ENCODE measurements at places on chromosomes 5 and 9.

DNA sequence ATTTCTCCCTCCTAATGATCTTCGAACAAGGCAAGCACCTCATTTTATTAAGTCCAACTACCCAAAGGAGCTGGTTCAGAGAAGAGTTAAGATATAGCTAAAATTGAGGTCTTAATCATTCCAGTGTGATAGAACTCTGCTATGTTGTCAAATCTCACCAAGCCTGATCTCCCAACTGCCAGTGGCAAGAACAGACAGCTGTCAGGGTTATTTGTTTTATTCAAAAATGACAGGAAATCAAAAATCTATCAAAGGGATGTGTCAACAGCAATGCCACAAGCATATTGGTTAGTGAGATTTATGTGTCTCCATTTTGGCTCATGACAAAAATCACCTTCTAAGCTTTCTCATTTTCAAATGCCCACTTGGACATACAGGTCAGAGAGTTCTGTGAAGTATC lies 74.5 kb downstream of the PRELID2 start:
- no peaks in the 10 kb centered on the region for H3K27me3 ChIP-seq
- DNase-seq = no peak
- no peak overlapping the region for H3K4me3 ChIP-seq
- no peak overlapping the region for H3K27ac ChIP-seq

GRCh38 chr5:80109646-80110478 lies 74.7 kb downstream of the THBS4 start:
- H3K4me3 ChIP-seq = no peak overlapping the region
- H3K27me3 ChIP-seq = no peaks in the 10 kb centered on the region
- H3K4me1 ChIP-seq = no peaks in the 10 kb centered on the region
- H3K36me3 ChIP-seq = no peaks in the 10 kb centered on the region
- H3K27ac ChIP-seq = no peak overlapping the region
- no peak for DNase-seq

- H3K27me3 ChIP-seq = peaks cover 5% of the 10 kb centered on the region
- H3K27ac ChIP-seq = no peak overlapping the region
- no peak overlapping the region for H3K4me3 ChIP-seq
Measured at GRCh38 chr5:178476972-178477754, 113.0 kb downstream of the COL23A1 start.

DNA sequence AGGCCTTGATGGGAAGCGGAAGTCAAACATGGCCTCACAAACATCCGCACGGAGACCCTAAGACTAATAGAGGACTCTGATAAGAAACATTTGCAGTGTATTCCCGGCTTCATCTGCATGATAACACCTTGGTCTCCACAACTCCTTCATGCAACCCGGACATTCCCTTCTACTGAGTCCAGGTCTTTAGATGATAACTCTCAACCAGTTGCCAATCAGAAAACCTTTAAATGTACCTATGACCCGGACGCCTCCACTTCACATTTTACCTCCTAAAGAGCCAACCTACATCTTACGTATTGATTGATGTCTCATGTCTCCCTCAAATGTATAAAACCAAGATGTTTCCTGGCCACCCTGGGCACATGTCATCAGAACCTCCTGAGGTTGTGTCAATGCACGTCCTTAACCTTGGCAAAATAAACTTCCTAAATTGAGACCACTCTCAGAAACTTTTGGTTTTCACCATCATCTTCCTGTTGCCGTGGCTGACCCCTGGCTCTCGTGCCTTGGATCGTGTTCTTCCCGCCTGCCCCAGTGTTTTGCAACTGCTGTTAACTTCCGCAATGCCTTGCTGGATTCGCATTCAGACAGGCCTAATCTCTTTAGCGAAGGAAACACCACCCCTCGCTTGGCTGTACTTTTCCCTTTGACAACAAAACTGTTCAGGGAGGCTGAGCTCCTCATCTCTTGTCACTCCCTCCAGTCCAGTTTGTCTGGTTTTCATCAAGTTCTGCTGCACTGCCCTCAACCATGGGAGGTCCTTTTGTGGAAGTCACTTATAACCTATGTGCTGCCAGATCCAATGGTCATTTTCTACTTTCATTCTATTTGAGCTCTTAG lies 1.1 kb upstream of the DAP start:
- H3K4me1 ChIP-seq = peaks cover 54% of the 10 kb centered on the region
- H3K27ac ChIP-seq = peak overlapping the region; percentile 96
- H3K36me3 ChIP-seq = no peaks in the 10 kb centered on the region
- no peak for DNase-seq
- no peaks in the 10 kb centered on the region for H3K27me3 ChIP-seq
- peak overlapping the region; percentile 92 for H3K4me3 ChIP-seq

DNA sequence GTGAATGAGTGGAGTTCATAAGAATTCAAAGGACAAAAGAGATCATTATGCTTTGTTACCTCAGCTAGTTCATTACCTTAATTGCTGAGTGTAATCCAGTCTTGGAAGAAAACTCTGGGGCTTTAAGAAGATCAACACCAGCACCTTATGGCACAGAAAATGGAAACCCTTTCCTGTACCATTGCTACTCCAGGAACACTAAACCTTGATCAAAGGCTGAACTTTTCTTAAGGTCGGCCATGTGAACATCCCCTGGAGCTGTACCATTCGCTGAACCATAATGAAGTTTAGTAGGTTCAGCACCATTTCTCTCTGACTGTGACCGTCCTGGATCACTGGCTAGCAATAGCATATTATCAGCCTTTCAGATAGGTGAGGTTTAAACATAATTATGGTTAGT lies 97.4 kb downstream of the PBX3 start:
- H3K36me3 ChIP-seq = no peaks in the 10 kb centered on the region
- no peaks in the 10 kb centered on the region for H3K4me1 ChIP-seq
- no peak for DNase-seq
- H3K27me3 ChIP-seq = no peaks in the 10 kb centered on the region
- no peak overlapping the region for H3K4me3 ChIP-seq

GRCh38 chr9:14981291-14981950 lies 71.2 kb upstream of the FREM1 start:
- no peak overlapping the region for H3K4me3 ChIP-seq
- H3K27ac ChIP-seq = no peak overlapping the region
- no peak for DNase-seq
- no peaks in the 10 kb centered on the region for H3K4me1 ChIP-seq

DNA sequence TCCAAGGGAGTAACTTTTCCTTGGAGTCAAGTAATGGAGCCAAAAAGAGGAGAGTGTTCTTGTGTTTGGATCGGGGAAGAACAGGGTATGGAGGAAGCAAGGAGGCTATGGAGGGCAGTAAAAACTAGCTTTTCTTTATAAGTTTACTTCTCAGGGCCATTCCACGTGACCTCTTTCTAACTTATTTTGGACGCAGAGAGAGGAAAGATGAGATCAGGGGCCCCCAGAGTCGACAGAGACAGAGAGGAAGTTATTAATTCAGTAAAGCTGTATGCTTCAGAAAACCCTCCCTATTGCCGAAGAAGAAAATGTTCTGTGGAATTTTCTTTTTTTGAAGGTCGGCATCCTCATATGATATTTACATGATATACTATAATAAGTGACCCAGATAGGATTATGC lies 233.8 kb upstream of the MPDZ start:
- no peaks in the 10 kb centered on the region for H3K36me3 ChIP-seq
- peak overlapping the region; percentile 69 for H3K27ac ChIP-seq
- no peak for DNase-seq
- no peak overlapping the region for H3K4me3 ChIP-seq

GRCh38 chr5:14816999-14817761 lies 54.4 kb downstream of the ANKH start:
- H3K4me3 ChIP-seq = no peak overlapping the region
- no peak for DNase-seq
- no peaks in the 10 kb centered on the region for H3K36me3 ChIP-seq
- no peaks in the 10 kb centered on the region for H3K27me3 ChIP-seq
- H3K4me1 ChIP-seq = peaks cover 24% of the 10 kb centered on the region

DNA sequence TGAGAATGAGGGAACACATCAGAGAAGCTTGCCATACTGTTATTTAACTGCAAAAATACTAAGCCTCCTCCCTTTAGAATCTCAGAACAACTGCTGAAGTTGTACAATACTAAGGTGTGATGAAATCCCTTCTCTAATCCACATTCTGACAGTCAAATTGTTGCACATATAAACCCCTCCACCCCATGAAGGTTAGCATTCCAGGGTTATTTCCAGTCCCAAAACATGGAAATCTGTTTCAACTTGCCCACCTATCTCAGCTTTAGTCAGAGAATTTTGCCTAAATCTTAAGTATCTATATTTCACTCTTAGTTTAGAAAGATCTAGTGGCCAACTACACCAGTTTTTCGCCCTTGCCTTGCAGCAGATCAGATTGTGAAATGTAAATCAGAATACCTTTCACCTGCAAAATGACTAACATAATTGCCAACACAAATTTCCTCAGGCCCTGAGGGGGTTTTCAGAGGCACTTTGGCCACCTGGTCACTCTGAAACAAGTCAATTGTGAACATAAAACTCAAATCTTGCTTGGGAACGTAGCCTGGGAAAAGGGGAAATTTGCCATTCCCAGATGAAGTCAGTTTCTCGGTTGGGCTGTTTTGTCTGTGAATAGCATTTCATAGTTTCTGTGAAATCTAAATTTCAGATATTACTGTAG lies 93.9 kb downstream of the EFNA5 start:
- peaks cover 8% of the 10 kb centered on the region for H3K4me1 ChIP-seq
- H3K27ac ChIP-seq = peak overlapping the region; percentile 66
- no peak overlapping the region for H3K4me3 ChIP-seq

- no peak overlapping the region for H3K4me3 ChIP-seq
- no peak overlapping the region for H3K27ac ChIP-seq
- no peaks in the 10 kb centered on the region for H3K36me3 ChIP-seq
- H3K4me1 ChIP-seq = no peaks in the 10 kb centered on the region
Measured at GRCh38 chr9:86659413-86660046, 287.8 kb downstream of the GAS1 start.

DNA sequence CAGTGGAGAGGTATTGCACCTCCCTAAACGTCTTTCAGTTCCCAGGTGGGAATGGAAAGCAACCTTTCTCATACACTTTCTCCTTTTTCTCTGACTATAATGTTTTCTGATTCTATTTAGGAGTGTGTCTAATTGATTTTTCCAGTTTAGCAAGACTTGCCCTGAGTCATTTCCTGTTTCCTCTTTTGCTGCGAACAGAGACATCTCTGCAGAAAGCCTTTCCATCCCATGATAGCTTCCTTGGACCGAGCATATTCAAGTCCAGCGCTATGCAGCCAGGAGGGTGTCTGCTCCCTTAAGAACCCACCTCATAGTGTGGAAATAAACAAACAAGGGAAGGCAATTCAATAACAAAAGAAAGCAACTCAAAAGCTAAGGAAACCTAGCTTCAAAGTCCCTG lies 60.0 kb upstream of the CDH6 start:
- no peaks in the 10 kb centered on the region for H3K36me3 ChIP-seq
- no peak overlapping the region for H3K4me3 ChIP-seq
- H3K27ac ChIP-seq = no peak overlapping the region
- no peaks in the 10 kb centered on the region for H3K4me1 ChIP-seq
- no peak for DNase-seq

GRCh38 chr5:79305706-79306105 lies 69.8 kb downstream of the JMY start:
- no peak for DNase-seq
- no peaks in the 10 kb centered on the region for H3K27me3 ChIP-seq

DNA sequence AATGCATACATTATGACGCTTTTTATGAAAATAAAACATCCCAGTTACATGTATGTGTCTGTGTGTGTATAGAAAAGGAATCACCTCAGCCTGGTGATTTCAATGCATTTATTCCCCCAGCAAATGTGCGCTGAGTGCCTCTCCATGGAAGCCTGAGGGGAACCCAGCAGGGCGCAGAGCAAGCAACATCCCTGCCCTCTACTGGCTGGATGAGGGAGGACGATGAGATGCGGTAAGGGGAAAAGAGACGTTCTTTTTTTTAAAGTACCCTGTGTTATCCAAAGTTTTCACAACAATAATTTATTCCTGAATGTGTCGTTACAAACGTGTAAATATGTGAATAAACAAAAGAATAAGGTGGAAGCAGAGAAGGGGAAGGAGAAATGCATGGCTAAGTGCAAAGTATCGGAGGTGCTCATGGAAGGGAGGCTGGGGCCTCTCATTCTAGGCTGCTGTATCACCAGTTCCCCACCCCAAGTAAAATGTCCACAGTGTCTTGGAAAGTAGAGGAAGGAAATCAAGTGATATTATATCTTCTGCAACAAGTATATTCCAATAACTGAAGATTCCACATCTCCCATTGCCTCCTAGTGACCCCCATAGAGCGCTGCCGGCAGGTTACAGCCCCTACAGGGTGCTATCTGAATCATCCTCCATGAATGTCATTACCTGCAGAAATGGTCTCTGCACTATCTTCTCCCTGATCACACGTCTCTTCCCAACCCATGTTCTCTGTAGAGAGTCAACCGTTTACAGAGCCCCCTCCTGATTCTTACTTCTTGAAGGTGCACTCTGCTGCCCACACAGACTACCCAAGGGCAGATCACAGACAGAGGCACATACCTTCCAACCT lies 13.0 kb upstream of the ABLIM3 start:
- H3K4me3 ChIP-seq = no peak overlapping the region
- no peak for DNase-seq
- no peaks in the 10 kb centered on the region for H3K36me3 ChIP-seq
- H3K27ac ChIP-seq = no peak overlapping the region

- no peaks in the 10 kb centered on the region for H3K36me3 ChIP-seq
- no peak overlapping the region for H3K27ac ChIP-seq
- no peaks in the 10 kb centered on the region for H3K27me3 ChIP-seq
- DNase-seq = no peak
- H3K4me1 ChIP-seq = no peaks in the 10 kb centered on the region
Measured at GRCh38 chr5:44983006-44983405, 174.3 kb downstream of the MRPS30 start.

DNA sequence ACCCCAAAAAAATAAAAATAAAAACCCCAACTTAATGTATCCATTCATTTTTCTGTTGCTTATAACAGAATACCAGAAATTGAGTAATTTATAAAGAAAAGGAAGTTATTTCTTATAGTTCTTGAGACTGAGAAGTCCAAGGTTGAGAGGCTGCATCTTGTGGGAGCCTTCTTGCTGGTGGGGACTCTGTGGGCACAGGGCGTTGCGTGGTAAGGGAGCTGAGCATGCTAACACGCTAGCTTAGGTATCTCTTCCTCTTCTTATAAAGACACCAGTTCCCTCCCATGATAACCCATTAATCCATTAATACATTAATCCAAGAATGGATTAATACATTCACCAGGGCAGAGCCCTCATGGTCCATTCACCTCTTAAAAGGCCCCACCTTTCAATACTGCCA lies 150.9 kb downstream of the ZSWIM6 start:
- no peak overlapping the region for H3K4me3 ChIP-seq
- no peak for DNase-seq
- no peak overlapping the region for H3K27ac ChIP-seq
- H3K36me3 ChIP-seq = no peaks in the 10 kb centered on the region
- H3K4me1 ChIP-seq = no peaks in the 10 kb centered on the region
- H3K27me3 ChIP-seq = no peaks in the 10 kb centered on the region

GRCh38 chr9:134435550-134436378 lies 109.5 kb downstream of the RXRA start:
- peak overlapping the region; percentile 93 for H3K27ac ChIP-seq
- H3K4me3 ChIP-seq = peak overlapping the region; percentile 53
- H3K36me3 ChIP-seq = peaks cover 17% of the 10 kb centered on the region
- peaks cover 75% of the 10 kb centered on the region for H3K4me1 ChIP-seq
- no peaks in the 10 kb centered on the region for H3K27me3 ChIP-seq
- no peak for DNase-seq

All from esophagus squamous epithelium (tissue), 5 donors.